T-cell (primary cell): ENCODE measurements at places on chromosomes 1 and 21.

DNA sequence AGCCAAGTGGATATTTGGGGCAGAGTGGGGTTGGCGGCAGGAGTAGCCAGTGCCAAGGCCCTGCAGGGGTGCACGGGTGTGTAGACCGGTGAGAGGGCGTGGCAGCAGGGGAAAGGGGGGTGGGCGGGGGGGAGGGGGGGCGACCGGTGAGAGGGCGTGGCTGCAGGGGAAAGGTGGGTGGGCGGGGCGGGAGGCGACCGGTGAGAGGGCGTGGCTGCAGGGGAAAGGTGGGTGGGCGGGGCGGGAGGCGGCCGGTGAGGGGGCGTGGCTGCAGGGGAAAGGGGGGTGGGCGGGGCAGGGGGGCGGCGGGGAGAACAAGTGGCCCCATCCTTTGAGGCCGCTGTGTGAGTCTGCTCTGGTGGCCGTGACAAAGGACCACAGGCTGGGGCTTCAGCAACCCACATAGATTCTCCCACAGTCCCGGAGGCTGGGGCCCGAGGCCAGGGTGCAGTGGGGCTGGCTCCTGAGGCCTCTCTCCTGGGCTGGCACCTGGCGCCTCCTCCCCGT, 25.8 kb downstream of the RRP1 start:
- no peaks in the 10 kb centered on the region for H3K36me3 ChIP-seq
- H3K27me3 ChIP-seq: no peaks in the 10 kb centered on the region
- DNase-seq: no peak
- H3K4me3 ChIP-seq: no peak overlapping the region
- H3K27ac ChIP-seq: no peak overlapping the region
- H3K4me1 ChIP-seq: no peaks in the 10 kb centered on the region

GRCh38 chr1:6325482-6325881, 64.6 kb upstream of the GPR153 start:
- H3K27me3 ChIP-seq: no peaks in the 10 kb centered on the region
- no peak for DNase-seq
- H3K4me1 ChIP-seq: no peaks in the 10 kb centered on the region
- H3K27ac ChIP-seq: no peak overlapping the region

DNA sequence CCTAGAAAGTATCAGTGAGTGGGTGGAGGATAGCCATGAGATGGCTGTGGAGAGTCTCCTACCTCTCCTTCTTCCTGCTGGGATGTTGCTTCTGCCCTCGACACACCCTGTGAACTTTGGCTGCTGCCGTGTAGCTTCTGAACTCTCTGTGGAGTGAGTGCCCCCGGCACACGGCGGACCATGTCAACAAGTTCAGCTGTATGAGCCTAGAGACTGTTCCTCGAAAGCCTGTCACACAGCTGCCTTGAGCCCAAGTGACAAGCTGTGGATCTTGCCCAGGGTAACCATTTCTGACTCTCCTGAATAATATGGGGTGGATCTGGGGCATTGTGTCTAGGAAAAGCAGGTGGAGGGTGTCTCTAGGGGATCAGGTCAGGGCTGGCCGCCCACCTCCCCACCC, 143.2 kb downstream of the NOS1AP start:
- no peaks in the 10 kb centered on the region for H3K36me3 ChIP-seq
- peaks cover 18% of the 10 kb centered on the region for H3K27me3 ChIP-seq
- no peak overlapping the region for H3K4me3 ChIP-seq
- DNase-seq: no peak

- peak overlapping the region; percentile 8 for H3K4me3 ChIP-seq
- peaks cover 42% of the 10 kb centered on the region for H3K4me1 ChIP-seq
- H3K27me3 ChIP-seq: no peaks in the 10 kb centered on the region
These were observed 9.6 kb downstream of the ZBTB17 start for GRCh38 chr1:15966081-15966955.

- H3K27ac ChIP-seq: no peak overlapping the region
- H3K27me3 ChIP-seq: no peaks in the 10 kb centered on the region
- no peaks in the 10 kb centered on the region for H3K4me1 ChIP-seq
- no peaks in the 10 kb centered on the region for H3K36me3 ChIP-seq
These were observed 11.9 kb downstream of the FGGY start for GRCh38 chr1:59308839-59309238.

- no peaks in the 10 kb centered on the region for H3K36me3 ChIP-seq
- peak; percentile 39 for DNase-seq
- peaks cover 7% of the 10 kb centered on the region for H3K4me1 ChIP-seq
- H3K27me3 ChIP-seq: peaks cover 3% of the 10 kb centered on the region
These were observed at the start of gene ZSWIM5 for GRCh38 chr1:45205910-45206721. Gene ZSWIM5 (minus strand): TSS chr1:45206605. CDS start chr1:45206350, 255 bp downstream.

DNA sequence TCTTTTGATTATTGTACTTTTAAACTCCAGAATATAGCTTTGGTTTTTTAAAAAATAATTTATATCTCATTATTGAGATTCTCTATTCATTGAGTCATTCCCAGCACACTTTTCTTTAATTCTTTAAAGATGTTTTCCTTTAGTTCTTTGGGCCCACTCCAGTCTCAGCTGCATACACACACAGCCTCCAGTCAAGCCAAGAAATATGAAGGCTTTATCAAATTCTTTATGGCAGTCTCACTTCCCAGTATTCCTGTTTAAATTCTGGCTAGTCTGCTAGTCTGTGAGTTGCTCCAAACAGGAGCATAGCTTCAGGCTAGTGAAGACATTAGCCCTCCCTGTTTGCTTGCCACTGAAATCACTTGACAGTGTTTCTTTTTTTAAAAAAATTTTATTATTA, 61.2 kb downstream of the CRP start:
- no peaks in the 10 kb centered on the region for H3K4me1 ChIP-seq
- H3K36me3 ChIP-seq: no peaks in the 10 kb centered on the region
- DNase-seq: no peak
- H3K27me3 ChIP-seq: peaks cover 2% of the 10 kb centered on the region
- no peak overlapping the region for H3K4me3 ChIP-seq

GRCh38 chr1:16141573-16142336, 14.1 kb downstream of the EPHA2 start:
- no peaks in the 10 kb centered on the region for H3K36me3 ChIP-seq
- no peak overlapping the region for H3K27ac ChIP-seq
- H3K27me3 ChIP-seq: peaks cover 35% of the 10 kb centered on the region
- no peak for DNase-seq

GRCh38 chr1:56575865-56576264, 3.5 kb downstream of the PLPP3 start:
- H3K4me1 ChIP-seq: peaks cover 5% of the 10 kb centered on the region
- no peak overlapping the region for H3K4me3 ChIP-seq
- H3K27me3 ChIP-seq: peaks cover 17% of the 10 kb centered on the region
- no peak overlapping the region for H3K27ac ChIP-seq
- no peak for DNase-seq
- H3K36me3 ChIP-seq: no peaks in the 10 kb centered on the region

GRCh38 chr1:162168261-162168660, 98.8 kb downstream of the NOS1AP start:
- H3K4me1 ChIP-seq: no peaks in the 10 kb centered on the region
- no peak overlapping the region for H3K27ac ChIP-seq
- peaks cover 20% of the 10 kb centered on the region for H3K27me3 ChIP-seq
- no peak for DNase-seq
- no peaks in the 10 kb centered on the region for H3K36me3 ChIP-seq
- H3K4me3 ChIP-seq: no peak overlapping the region

- peak overlapping the region; percentile 32 for H3K27ac ChIP-seq
- no peaks in the 10 kb centered on the region for H3K36me3 ChIP-seq
- DNase-seq: peak; percentile 81
- peaks cover 8% of the 10 kb centered on the region for H3K27me3 ChIP-seq
These were observed 36.4 kb upstream of the JAK1 start for GRCh38 chr1:65002508-65003315.

DNA sequence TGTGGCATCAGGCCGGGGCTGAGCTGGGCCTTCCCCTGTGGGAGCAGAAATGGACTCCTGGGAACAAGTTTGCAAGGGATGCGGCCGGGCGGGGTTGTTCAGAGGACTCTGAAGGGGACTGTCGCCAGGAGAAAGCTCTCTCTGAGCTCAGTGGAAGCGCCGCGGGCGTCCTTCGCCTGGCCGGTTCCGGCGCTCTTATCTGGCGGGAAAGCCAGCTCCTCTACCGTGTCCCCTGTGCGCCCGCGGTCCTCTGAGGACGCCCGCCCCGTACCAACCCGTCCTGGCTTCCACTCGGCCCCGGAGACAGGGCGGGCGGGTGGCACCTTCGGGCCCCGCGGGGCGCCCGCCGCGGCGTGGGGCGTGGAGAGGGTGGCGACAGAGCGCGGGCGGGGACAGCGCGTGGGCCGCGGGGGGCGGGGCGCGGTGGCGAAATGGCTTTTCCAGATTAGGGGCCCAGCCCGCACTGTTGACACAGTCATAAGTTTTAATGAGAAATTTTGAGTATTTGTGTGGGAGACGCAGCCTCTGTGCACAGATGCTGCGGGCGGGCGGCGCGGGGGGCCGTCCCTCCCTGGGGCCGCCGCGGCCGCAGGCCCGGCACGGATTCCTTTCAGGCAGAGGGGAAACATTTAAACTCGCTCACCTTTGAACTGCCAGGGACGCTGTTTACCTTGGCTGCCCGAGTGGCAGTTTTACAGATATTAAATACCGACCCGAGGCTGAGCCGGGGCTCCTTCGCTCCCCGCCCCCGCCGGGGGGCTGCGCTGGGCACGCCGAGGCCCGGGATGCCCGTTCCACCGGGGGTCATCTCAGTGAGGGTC, 70.2 kb downstream of the FOXD2 start:
- H3K27ac ChIP-seq: no peak overlapping the region
- peaks cover 49% of the 10 kb centered on the region for H3K27me3 ChIP-seq
- H3K36me3 ChIP-seq: no peaks in the 10 kb centered on the region

- no peak overlapping the region for H3K4me3 ChIP-seq
- no peaks in the 10 kb centered on the region for H3K36me3 ChIP-seq
- DNase-seq: no peak
- no peaks in the 10 kb centered on the region for H3K27me3 ChIP-seq
These were observed 225.3 kb upstream of the B3GALT2 start for GRCh38 chr1:193411714-193412113.

DNA sequence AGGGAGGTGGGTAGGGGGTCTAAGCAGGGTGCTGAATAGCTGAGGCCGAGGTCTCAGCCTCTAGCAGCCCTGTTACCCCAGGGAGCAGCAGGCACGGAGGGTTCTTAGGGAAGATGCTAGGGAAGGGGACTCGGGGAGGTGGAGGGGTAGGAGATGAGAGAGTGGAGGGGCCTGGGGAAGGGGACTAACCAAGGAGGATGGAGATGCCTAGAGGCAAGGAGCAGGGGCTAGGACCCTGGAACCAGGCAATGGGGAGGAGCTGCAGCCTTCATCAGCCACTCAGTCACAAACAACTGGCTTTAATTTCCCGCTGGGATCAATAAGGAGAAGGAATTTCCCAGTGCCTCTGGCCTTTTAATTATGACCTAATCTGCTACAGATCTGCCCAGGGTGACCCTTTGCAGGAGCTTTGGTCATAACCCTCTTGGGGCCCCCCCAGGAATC, 2.9 kb upstream of the CRABP2 start:
- peaks cover 28% of the 10 kb centered on the region for H3K27me3 ChIP-seq
- peaks cover 36% of the 10 kb centered on the region for H3K4me1 ChIP-seq
- DNase-seq: no peak
- H3K27ac ChIP-seq: no peak overlapping the region

- H3K27me3 ChIP-seq: no peaks in the 10 kb centered on the region
- no peak overlapping the region for H3K4me3 ChIP-seq
- peaks cover 29% of the 10 kb centered on the region for H3K36me3 ChIP-seq
- H3K27ac ChIP-seq: no peak overlapping the region
These were observed 4.7 kb downstream of the C1orf174 start for GRCh38 chr1:3895279-3895950.

DNA sequence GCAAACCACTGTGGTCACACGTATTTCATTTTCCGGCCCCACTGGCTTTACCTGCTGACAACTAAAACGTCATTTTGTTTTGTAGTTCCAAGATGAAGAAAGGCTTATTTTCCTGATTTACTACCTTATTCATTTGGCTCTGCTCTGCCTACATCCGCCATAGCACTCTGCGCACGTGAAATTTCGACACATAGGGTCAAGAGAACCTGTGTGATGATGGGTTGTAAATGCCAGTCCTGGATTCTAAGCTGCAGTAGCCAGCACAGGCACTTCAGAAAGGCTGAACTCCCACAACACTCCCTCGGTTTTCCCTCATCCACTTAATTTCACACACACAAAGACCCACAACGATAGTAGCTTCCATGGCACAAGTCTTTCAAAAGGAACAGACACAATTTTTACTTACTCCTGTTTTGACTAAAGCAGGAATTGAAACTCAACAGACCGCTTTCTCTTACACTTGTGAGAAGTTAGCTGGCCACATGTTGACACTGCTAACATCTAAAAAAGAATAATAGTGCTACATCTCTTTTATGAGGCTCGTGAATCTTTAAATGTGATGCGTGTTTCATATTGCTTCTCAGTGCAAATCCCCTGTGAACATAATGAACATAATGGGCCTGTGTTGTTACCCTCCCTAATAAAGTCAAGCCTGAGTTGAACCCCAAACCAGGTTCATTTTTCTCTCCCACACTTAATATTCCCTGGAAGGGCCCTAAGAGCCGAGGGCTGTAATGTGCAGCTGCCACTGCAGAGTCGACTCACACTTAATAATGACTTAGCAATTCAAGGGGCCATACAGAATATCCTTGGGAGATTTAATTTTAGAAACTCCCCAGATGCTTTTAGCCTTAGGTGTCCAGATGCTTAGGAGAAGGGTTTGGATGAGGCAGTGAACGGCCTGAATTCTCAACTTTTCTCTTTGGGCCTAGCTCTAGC, 1.5 kb upstream of the RUNX1 start:
- H3K27ac ChIP-seq: peak overlapping the region; percentile 86
- H3K4me1 ChIP-seq: peaks cover 28% of the 10 kb centered on the region
- DNase-seq: no peak
- no peak overlapping the region for H3K4me3 ChIP-seq

GRCh38 chr1:202742496-202742895, 32.2 kb upstream of the SYT2 start:
- no peak overlapping the region for H3K4me3 ChIP-seq
- H3K36me3 ChIP-seq: peaks cover 57% of the 10 kb centered on the region
- H3K4me1 ChIP-seq: no peaks in the 10 kb centered on the region
- no peak for DNase-seq

- no peak for DNase-seq
- H3K36me3 ChIP-seq: no peaks in the 10 kb centered on the region
- H3K27me3 ChIP-seq: peaks cover 4% of the 10 kb centered on the region
- peaks cover 41% of the 10 kb centered on the region for H3K4me1 ChIP-seq
These were observed 29.2 kb upstream of the IL10 start for GRCh38 chr1:206801467-206801866.

DNA sequence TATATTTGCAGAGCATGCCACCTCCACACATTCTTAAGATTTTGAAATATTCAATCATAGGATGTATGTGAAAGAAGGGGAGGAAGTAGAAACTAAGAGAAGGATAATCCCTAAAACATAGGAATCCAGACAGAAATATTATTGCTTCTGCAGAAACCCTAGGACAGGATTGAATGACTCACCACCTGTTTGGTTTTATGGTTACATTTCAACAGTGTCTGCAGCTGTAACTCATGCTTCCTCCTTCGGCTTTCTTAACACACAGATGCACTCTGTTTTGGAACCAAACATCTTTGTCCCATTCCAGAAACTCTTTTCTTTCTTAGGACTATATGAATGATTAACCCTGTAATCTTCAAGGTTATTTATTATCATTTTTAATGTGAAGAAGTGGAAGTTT, 20.7 kb downstream of the RGS7 start:
- H3K36me3 ChIP-seq: no peaks in the 10 kb centered on the region
- no peak overlapping the region for H3K27ac ChIP-seq
- H3K4me3 ChIP-seq: no peak overlapping the region
- H3K4me1 ChIP-seq: no peaks in the 10 kb centered on the region
